Brain pericyte (primary cell): ENCODE measurements at places on chromosomes 3 and 15.

- DNase-seq: no peak
These were observed 58.3 kb downstream of the NMNAT3 start for GRCh38 chr3:139619484-139619883.

DNA sequence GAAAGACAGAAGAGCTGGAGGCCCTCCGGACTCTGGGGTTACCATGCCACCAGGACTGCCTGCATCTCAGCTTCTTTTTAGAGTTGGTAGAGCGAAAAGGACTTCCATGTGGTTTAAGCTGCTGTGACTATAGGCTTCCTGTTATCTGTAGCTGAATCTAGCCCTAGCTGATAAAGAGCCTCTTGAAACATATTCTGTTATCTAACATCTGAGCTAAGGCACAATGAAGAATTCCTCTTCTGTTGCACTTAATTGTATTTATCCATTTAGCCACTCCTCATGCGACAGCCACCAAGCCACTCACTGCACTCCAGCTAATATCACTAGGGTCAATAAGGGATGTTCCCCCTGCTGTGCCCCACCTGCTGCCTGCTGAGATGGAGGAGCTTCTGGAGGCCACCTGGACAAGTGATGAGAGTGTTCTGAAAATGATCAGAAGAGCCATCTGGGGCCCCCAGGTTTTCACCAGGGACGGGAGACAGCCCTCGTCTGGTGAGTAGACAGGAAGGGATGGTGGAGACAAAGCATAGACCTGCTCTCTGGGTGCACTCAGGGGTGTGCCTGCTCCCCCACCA, 94.6 kb upstream of the PLXNA1 start:
- no peak for DNase-seq

GRCh38 chr3:157051055-157051454, 108.9 kb downstream of the CCNL1 start:
- no peak for DNase-seq

DNA sequence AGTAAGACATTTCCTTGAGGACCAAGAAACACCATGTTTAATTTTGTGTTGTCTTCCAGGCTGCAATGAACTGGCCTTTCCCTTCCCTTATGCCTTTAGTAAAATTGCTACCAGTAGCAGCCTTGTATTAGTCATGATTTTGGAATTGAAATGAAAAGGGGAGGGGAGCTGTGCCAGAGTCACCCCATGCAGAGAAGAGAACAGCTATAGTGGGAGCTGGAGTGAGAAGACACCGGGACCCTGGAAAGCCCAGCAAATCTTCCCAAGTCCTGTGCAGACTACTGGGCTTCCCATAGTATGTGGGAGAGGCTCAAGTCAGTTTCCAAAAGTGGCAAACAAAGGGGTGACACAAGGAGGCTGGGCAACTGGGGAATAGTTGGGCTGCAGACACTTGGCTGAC, 178.5 kb downstream of the NR1D2 start:
- no peak for DNase-seq

- DNase-seq: no peak
These were observed 32.7 kb downstream of the GLDN start for GRCh38 chr15:51374131-51374530.

DNA sequence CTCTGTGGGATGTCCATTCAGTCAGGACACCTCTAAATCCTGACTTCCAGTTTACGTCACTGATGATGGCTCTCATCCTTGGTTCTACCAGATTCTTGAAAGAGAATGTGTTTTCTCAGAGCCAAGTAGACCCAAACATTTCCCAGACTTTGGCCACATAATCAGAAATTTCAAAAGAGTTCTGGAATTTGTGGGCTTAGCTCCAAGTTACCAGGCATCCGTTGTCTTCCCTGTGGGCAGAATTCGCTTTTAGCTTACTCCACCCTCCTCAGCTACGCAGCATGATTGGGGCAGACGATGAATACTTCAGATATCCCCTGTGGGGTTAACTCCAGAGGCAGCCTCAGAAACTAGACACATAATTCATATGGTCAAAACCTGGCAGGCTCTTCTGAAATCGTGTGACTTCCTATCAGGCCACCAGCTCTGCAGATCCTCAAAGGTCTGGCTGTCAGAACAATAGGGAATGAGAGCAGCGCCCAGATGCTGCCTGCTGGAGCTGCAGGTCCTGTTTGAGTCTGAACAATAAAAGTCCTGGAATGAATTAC, 30.6 kb downstream of the CRTC3 start:
- peak; percentile 51 for DNase-seq

DNA sequence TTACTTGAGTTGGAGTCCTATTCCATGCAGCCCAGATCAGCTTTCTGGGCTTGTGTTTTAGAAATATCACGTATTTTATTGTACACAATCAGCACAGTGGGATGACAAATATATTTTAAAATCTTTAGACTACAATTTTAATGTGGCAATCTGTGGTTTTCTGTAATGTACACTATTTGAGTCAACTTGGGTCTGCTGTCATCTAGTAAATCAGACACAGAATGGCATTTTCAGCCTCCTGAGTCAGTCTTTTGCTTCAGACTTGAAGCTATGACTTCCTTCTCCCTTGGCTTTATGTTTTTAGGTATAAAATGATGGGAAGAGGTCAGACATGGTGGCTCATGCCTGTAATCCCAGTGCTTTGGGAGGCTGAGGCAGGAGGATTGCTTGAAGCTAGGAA, 232.1 kb downstream of the NECTIN3 start:
- DNase-seq: no peak

- DNase-seq: no peak
These were observed 62.3 kb downstream of the CEP152 start for GRCh38 chr15:48748535-48748934.

DNA sequence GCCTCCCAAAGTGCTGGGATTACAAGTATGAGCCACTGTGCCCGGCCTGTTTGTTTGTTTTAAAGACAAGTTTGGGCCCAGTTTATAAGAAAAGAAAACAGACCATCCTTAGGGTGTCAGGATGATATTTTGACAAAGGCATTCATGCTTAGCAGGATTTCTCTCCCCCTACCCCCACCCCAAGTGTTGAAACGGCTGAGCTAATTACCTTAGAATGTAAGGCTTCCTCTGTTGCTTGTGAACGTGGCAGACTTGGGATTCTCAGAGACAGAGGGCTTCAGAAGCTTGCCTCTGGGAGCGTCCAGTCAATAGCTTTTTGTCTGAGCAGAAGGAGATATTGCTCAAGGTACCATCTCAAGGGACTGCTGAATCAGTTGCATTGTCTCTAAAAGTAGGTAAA, 24.0 kb downstream of the FLNB start:
- DNase-seq: no peak

- no peak for DNase-seq
These were observed 366.7 kb downstream of the NSUN3 start for GRCh38 chr3:94429517-94429916.

DNA sequence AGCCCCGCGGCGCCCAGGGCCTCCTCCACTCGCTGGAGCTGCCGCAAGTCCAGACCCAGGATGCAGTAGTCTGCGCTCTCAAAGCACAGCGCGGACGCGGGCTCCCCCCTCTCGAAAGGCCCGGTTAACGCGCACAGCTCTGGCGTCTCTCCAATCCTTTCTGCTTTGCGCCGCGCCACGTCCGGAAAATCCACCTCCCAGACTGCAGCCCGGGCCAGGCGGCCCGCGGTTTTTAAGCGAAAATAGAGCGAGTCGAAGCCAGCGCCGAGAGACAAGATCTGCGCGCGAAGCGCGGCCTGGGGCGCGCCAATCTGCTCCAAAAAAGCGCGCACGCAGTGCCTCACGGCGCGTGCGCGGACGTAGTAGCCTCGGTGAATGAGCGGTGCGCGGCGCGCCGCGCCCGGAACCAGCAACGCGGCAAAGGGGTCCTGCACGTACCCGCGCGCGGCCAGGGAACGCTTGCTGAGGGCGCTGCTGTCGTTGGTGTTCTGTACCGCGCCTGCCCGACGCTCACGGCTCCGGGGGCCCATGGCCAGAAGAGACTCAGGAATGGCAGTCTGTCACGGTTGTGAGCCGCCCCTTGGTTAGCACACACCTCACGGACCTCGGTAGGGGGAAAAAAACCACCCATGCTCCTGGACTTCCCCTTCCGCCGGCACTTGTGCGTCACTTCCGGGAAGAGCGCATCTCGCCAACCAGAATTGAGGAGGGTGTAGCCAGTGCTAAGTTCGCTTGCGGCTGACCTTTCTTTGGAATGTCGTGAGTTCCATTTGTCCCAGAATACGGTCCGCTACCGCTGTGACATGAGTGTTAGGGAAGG, at the start of gene LCMT2:
LCMT2 (minus strand) TSS at position 614 of the 820 bp plus-strand sequence; CDS start at position 530, 84 bp downstream.
- DNase-seq: peak; percentile 83

- DNase-seq: no peak
These were observed 12.5 kb upstream of the RPP14 start for GRCh38 chr3:58293516-58293915.

- peak; percentile 56 for DNase-seq
These were observed 18.2 kb downstream of the KLHL6 start for GRCh38 chr3:183537295-183537730.

DNA sequence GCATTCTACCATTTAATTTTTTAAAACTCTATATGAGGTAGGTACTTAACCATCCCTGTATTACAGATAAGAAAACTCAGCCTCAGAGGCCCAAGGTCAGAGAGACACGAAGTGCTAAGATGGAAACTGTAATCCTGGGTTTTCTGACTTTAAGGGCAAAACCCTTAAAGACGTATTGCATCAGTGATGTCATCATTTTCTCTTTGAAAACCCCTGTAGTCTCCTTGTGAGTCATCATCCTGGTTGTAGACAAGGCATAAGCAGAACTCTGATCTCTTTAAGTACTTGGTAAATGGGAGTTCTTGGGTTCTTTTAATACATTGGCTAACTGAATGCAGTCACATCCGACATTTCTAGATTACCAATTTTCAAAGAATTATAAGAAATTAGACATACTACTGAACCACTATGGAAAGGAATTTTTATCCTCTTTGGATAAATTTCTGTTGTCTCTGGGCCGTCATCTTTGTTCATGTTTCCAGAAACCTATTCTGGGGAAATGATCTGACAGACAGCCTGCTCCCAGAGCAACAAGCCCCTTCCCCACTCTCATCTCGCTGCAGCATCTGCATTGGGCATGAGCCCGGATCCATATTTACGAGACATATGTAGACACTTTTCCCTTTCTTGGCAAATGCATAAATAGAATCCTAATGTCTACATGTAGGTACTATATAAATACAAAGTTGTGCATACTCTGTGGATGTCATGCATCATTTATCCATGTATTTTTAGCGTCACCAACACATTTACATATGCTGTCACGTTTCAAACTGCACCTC, 48.7 kb upstream of the MDFIC2 start:
- peak; percentile 2 for DNase-seq

DNA sequence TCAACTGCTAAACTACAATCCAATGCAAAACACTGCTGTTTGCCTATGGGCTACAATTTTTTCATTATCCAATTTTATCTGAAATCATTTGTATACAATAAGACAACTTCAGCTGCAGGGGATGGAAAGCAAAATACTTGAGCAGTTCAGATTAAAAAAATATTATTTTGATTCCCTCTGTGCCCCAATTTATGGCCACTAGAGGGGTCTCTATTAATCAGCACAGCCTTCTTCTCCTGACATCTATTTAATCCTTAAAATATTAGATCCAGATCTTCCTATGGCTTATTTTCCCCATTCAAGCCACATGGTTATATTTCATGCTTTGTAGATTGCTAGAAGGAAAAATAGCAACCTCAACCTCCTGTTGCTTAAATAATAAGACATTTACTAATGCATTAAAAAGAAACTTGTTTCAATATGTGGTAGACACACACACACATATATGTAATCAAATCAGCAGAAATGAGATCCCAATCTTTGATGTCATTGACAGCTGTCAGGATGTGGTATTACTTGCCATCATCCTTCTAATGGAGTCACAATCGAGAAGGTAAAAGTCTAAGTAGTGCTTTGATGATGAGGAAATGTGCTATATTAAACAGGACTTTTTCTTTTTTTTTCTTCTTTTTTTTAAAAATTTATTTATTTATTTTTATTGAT, 104.2 kb downstream of the P2RY1 start:
- DNase-seq: no peak

GRCh38 chr3:181311186-181311585, 321.6 kb upstream of the DNAJC19 start:
- no peak for DNase-seq

DNA sequence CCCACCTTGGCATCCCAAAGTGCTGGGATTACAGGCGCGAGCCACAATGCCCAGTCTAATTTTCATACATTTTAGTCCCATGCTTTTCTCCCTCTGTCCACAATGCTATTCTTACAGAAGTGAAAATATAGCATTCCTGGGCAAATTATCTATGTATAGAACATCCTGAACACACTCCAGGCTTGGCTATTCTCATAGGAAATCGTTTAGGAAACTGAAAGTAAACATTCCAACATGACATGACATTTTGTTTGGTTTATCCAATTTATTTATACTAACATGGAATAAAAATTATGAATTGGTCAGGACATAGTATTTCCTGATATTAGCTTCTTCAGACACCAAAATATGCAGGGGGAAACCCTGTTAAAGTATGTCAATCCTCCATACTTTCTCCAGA, 52.6 kb downstream of the SYNM start:
- no peak for DNase-seq

- DNase-seq: no peak
These were observed 144.7 kb upstream of the GADL1 start for GRCh38 chr3:31039145-31039544.

DNA sequence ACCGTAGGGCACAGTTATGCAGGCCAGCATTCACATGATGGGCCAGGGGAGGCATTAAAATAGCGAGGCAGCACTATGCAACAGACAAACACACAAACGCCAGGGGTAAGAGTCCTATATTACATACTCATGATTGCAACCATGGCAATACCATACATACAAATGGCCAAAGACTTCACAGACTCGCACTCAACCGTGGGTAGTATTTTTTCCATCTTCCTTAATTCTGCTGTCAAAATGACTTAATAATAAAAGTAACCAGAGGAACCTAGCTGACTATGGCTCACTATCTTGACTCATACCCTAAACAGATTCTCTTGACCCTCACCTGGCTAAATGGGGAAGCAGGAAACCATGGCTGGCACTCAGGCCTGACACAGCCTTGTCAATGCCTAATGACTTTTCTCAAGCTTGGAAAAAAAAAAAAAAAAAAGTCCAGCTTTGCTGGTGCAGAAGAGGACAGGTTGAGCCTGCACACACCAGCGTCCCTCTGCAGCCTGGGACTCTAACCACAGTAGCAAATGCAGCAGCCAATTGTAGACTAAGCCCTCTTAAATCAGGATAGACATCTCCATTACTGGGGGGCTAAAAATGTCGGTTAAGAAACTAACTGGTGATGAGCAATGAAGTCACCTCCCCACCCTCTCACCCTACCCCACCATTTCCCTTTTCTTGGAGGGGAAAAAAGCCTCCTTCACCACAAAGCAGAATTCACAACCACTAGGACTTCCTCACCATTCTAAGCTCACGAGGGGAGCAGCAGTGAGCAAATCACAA, 23.1 kb downstream of the CCDC12 start:
- DNase-seq: no peak

GRCh38 chr3:186259612-186260383, 102.2 kb downstream of the DGKG start:
- no peak for DNase-seq

GRCh38 chr3:187963003-187963676, 190.8 kb upstream of the LPP start:
- no peak for DNase-seq

GRCh38 chr3:107367353-107367752, 9.9 kb upstream of the CCDC54 start:
- no peak for DNase-seq
